ENCODE measurements at places on chromosomes 3 and 15. TPM values are rescaled to one million over a fixed set of nuclear protein-coding genes. Genes with fewer than 3 reads are reported as not detected.

- DNase-seq, result no peak
Measured at GRCh38 chr3:8756671-8757070, 12.7 kb downstream of the OXTR start.

The SELENOS gene
- total RNA-seq, result 27.2 TPM

The ALDH1A3 gene
- total RNA-seq, result not detected

DNA sequence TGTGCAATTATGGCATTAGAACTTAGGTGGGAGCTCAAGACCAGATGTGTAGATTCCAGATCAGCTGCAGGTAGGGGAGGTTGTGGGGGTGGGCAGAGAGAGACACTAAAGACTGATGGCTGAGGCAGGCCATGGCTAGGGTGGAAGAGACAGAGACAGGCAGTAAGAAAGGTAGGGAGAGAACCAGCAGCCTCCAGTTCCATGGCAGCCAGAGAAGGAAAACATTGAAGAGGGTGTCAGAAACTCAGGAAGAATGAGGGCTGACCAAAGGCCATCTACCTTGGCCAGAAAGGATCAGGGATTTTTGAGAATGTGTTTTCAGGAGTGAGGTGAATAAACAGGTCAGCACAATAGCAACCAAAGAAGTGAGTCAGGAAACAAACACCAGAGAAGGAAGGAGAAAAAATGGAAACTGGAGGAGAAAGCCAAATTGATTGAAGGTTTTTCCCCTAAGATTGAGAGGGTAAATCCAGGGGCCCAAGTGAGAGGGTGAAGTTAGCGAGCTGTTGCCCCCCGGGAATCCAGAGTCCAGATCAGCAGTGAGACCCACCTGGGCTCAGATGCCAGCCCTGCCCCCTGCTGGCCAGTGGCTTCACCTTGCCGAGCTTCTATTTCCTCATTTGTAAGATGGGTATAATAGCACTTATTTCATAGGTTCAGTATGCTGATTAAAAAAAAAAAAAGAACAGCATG is 41.0 kb downstream of the ABHD2 start:
- DNase-seq, result peak; percentile 59

The IMPG2 gene
- 0.62 TPM for total RNA-seq

The MYO5A gene
- total RNA-seq, result 28.5 TPM

- no peak for DNase-seq
Measured at GRCh38 chr3:197371591-197372046, 73.2 kb upstream of the DLG1 start.

The GOLGA6B gene
- total RNA-seq, result not detected

The GRAMD1C gene
- 1.2 TPM for total RNA-seq

- DNase-seq, result no peak
Measured at GRCh38 chr3:48270306-48270705, 29.4 kb downstream of the ZNF589 start.

GRCh38 chr3:108602249-108602934 is 12.9 kb downstream of the DZIP3 start:
- DNase-seq, result no peak

The FES gene
- 6.2 TPM for total RNA-seq

- no peak for DNase-seq
Measured at GRCh38 chr15:85318048-85318731, 62.2 kb upstream of the AKAP13 start.

- DNase-seq, result no peak
Measured at GRCh38 chr3:14133188-14133800, 8.4 kb downstream of the TMEM43 start.

The IL17RC gene
- not detected for total RNA-seq

- DNase-seq, result no peak
Measured at GRCh38 chr3:123533554-123534159, 51.2 kb downstream of the HACD2 start.

GRCh38 chr3:144809380-144809779 is 837.8 kb downstream of the DIPK2A start:
- DNase-seq, result no peak

- no peak for DNase-seq
Measured at GRCh38 chr15:68175526-68175925, 29.6 kb downstream of the CALML4 start.

GRCh38 chr3:194720048-194720447 is 34.4 kb downstream of the FAM43A start:
- DNase-seq, result no peak

GRCh38 chr3:44584646-44585501 is at the start of gene ZNF660:
Gene ZNF660 (plus strand): TSS chr3:44584964. CDS start chr3:44594194, 9,230 bp downstream.
- peak; percentile 30 for DNase-seq

DNA sequence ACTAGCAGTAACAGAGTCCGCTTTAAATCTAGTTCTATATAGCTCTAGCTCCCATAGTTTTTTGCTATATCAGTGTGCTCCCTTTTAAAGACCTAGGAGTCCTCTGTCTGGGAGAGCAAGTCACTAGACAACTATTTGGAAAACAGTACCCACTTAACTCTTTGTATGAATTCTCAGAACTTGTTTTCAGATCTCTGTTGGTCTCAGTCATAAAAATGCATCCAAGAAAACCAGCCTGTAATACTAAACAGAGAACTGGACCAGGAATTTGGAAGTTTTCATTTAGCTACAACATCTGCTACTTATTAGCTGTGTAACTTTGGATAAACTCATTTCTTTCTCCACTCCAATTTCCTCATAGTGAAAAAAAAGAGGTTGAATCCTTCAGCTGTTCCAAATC is 56.9 kb upstream of the C3orf49 start:
- no peak for DNase-seq

DNA sequence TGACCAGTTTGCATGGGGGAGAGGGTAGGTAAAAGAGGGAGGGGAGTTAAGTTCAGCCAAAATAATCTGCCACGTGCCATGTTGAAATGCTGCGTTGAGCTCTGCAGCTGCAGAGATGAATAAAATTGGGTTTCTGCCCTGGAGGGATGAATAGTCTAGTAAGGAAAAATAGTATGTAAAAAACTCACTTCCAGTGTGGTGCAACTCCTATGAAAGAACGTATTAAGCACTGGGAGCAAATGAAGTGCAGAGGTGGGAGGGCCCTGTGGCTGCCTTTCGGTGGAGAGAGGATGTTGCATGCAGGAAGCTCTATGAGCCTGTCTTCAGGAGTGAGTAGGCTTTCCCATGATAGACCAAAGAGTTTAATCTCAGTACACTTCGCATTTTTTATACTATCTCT is 8.6 kb downstream of the CEP63 start:
- DNase-seq, result no peak

The ADAMTS17 gene
- 5.6 TPM for total RNA-seq

The SETD2 gene
- 54.1 TPM for total RNA-seq

DNA sequence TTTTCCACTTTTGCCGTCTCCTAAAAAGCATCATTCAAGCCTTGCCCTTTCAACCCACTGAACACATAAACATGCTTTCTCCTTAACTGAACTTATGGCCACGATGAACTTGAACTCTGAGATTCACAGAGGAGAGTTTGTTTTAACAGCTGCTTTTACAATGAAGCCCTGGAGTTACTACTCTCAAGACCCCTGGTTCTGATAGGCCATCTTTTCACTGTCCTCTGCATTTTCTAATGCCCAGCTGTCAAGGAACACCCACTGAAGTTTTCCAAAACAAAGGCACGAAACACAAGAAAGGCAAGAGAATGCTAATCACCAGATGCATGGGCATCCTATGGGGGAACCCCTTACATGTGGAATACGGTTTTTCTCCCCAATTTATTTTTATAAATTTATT is 100.8 kb downstream of the ADAMTS9 start:
- no peak for DNase-seq

GRCh38 chr15:61050844-61051568 is 178.1 kb downstream of the RORA start:
- no peak for DNase-seq
